ENCODE measurements at places on chromosomes 2 and 18.

DNA sequence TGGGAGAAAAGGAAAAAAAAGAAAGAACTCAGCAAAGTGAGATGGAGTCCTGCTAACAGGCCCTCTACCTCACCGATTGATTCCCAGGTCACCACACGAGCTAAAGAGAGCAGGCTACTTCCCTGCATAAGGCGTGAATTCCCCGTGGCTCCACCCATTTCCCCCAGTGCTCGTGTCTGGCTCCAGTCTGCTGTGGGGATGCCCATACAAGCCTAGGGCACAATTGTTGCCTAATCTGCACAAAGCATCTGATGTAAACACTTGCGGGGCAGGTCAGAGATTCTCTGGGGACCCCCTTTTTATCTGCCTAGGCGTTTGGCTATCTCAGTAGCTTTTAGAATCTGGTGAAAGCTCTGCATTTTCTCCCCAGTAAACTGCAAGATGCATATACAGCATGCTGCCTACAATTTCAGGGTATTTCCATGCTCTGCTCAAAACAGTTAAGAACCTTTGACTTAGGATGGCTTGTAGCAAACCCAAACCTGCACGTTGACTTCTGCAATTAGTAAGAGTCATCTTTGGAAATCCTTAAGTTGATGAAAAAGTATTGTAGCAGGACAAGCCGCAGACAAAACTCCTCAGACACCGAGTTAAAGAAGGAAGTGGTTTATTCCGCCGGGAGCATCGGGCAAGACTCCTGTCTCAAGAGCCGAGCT, 34.8 kb downstream of the MYO3B start:
- no peak for DNase-seq

- DNase-seq: no peak
Observed at GRCh38 chr18:75958683-75959082, 531.2 kb upstream of the SMIM21 start.

DNA sequence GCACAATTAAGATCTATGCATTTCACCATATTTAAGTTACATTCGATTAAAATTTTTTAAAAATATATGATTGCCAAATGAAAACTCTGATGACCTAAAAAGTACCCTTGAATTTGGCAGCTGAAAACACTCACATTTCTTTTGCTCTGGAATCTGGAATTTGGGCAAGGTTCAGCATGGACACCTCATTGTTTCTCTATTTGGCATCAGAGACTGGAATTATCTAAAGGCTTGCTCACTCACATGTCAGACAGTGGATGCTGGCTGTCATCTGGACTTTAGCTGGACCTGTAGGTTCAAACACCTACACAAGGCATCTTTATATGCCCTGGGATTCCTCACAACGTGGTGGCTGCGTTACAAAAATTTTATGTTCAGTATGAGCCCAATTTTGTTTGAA, 16.1 kb downstream of the MBOAT2 start:
- peak; percentile 61 for DNase-seq

DNA sequence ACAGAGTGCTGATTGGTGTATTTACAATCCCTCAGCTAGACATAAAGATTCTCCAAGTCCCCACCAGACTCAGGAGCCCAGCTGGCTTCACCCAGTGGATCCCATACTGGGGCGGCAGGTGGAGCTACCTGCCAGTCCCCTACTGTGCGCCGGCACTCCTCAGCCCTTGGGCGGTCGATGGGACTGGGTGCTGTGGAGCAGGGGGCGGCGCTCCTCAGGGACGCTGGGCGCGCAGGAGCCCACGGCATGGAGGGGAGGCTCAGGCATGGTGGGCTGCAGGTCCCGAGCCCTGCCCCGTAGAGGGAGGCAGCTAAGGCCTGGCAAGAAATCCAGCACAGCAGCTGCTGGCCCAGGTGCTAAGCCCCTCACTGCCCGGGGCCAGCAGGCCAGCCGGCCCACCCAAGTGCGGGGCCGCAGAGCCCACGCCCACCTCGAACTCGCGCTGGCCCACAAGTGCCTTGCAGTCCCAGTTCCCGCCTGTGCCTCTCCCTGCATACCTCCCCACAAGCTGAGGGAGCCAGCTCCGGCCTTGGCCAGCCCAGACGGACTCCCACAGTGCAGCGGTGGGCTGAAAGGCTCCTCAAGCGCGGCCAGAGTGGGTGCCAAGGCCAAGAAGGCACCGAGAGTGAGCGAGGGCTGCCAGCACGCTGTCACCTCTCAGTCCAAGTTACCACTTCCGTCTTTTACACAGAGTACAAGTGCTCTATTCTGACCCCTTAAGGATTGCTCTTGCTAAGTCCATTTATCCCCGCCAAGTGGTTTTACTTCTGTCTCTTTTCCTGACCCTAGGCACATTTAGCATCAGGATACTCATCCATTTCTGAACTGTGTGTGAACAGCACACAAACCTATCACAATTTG, 1.7 kb upstream of the RPE start:
- no peak for DNase-seq

GRCh38 chr18:32732165-32732564, 40.7 kb downstream of the KLHL14 start:
- DNase-seq: no peak

DNA sequence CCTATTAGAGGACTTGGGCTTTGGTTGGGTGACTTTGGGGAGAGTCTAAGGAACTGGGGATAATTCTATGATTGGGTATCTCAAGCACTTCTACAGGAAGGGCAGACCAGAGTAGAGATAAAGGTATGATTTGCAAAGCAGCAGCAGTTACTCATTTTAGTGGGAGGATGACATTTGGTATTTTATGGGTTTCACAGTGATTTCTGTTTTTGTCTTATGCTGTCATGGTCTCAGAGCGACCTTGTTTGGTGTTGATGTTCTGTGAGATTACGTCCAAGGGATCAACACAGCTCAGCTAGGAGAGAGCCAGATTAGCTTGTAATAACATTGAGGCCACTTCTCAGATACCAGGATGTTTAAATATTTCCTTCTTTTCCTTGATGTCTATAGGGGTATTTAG, 18.2 kb downstream of the TTR start:
- no peak for DNase-seq

GRCh38 chr2:27294928-27295327, 12.7 kb downstream of the TRIM54 start:
- no peak for DNase-seq

- no peak for DNase-seq
Observed at GRCh38 chr2:38494394-38494793, 108.3 kb downstream of the HNRNPLL start.

- DNase-seq: peak; percentile 51
Observed at GRCh38 chr2:149826471-149827125, 239.0 kb upstream of the MMADHC start.

DNA sequence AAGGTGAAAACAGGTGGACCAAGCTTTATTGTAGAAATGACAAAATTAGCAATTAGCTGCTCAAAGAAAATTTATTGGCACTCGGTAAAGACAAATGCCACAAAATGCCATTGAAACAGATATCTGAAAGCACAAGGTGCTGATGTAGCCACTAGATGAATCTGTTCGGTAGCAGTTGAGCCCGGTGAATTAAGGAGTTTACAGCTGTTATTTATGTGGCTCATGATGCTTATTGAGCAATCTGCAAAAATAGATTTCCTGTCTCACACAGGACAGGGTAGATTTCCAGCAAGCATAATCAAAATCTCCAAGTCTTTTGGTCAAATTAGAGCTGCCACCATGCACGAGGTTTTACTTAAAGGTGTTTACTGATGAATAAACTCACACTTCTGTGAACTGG, 182.2 kb downstream of the PPP1R1C start:
- DNase-seq: no peak

DNA sequence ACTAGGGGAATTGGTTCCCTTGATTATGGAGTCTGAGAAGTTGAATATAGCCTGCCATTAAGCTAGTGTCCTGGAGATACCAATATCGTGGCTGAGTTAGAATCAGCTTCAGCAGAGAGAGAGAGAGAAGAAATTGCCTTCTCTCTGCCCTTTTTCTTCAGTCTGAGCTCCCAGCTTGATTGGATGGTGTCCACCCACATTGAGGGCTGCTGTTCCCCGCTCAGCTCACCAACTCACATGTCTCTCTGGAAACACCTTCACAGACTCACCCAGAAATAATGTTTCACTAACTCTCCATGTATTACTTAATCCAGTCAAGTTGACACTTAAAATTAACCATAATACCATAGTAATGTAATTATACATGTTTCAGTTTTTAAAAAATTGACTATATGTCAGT, 17.9 kb upstream of the TRIM43 start:
- no peak for DNase-seq

GRCh38 chr2:689877-690510, 12.8 kb upstream of the TMEM18 start:
- DNase-seq: no peak

DNA sequence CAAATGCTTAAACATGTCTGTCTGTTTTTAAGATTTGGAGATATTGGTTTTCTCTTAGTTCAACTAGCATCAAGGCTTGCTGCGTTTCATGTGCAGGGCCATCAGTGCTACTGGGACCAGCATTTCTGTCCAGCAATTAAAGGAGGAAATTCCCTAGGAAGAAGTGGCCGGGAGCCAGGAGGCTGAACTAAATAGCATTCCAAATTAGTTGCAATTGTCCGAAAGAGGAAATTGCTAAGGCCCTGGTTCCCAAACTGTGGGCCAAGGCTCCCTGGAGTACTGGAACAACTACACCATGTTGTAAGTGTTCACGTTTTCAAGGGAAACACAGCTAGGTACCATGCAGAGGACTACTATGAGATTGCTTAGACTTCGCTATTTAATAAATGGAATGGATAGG, 257.9 kb downstream of the PTPRM start:
- no peak for DNase-seq

GRCh38 chr2:36493306-36493705, 104.7 kb downstream of the FEZ2 start:
- no peak for DNase-seq

DNA sequence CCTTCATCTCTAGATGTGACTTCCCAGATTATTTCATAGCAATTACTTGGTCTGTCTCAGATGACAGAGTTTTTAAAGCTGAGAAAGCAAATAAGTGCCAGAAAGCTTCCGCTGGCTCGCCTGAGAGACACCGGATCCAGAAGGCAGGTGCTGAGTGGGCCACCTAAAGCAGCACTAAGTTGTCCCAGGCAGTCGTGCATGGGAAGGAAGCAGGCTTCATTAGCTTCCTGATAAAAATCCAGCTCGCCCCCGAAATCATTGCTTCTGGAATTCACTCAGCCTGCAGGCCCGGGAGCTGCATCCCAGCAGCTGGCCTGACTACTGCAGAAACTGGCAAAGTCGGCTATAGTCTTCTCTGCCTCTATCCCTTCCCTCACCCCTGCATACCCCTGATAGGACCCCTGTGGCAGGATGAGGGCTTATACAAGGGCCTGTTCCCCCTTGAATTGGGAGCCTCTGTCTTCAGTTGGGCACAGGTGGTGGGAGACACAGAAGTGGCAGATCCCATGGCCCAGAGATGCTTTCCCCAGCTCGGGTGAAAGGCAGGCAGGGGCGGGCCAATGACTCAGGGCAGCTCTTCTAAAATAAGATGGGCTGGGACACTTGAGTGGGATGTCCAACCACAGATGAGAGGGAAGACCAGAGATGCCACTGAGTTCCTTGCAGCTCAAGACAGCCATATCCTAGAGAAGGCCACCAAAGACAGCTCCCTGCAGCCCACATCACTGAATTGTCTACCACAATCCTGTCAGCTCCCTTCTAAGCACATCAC, 262.4 kb upstream of the PKDCC start:
- no peak for DNase-seq

GRCh38 chr2:239722760-239723470, 302.2 kb downstream of the NDUFA10 start:
- DNase-seq: no peak

DNA sequence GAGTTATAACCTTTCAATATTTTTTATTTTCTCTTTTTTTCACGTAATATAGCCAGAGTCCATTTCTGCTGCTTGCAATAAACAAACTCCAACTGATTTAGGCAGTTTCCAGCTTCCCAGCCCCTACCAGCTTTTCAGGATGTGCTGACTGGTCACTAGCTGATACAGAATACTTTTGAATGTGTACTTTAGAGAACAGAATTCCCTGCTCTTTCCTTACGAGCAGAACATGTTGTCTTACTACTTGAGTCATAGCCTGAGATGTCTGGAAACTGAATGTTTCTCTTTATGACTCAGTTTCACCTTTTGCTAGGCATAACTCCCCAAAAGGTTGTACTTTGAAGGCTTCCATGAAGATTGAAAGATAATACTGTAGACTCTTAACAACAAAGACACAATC, 44.5 kb upstream of the KCNE4 start:
- DNase-seq: peak; percentile 52

GRCh38 chr2:27771548-27772335, at the start of gene MRPL33:
Gene MRPL33, plus strand, starts transcription at chr2:27771719. Its CDS starts 59 bp downstream, at chr2:27771778.
- peak; percentile 89 for DNase-seq

- DNase-seq: peak; percentile 3
Observed at GRCh38 chr18:23618862-23619387, 32.6 kb upstream of the NPC1 start.

DNA sequence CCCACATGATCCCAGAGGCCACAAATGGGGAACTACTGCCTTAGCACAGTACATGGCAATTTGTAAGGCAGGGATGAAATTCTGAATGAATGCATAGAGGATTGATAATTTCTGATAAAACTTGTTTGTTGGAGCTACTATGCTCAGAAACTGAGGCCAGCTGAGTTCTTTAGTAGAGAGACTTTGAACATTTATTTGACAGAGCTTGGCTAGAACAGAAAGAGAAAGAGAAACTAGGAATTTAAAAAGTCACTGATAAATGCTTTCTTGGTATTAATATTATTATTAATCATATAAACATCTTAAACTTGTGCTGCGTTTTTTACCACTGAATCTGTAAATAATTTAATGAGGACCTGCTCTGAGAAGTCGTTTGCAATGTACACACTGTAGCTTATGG, 923.7 kb upstream of the CNTNAP5 start:
- no peak for DNase-seq

DNA sequence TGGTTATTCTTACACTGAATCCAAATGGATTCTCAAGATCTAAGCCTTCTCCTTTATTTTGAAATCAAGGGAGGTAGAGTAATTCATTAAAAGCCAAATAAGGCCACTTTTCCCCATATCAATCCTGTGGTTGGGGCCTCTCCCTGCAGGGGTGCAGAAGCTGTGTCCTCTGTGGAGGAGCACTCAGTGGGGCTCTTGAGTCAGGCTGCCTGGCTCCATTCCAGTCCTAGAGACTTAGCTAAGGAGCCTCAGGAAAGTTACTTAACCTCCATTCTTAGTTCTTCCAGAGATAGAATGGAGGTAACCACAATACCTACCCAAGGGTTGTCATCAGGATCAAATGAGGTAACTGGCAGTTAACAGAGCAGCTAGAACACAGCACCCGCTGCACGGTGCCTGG, 564.3 kb downstream of the CMPK2 start:
- DNase-seq: no peak

GRCh38 chr18:39966275-39966674, 1988.8 kb upstream of the PIK3C3 start:
- no peak for DNase-seq

GRCh38 chr2:208363485-208363884, 43.1 kb upstream of the PTH2R start:
- DNase-seq: peak; percentile 91

- no peak for DNase-seq
Observed at GRCh38 chr2:196591004-196591403, 48.5 kb upstream of the CCDC150 start.

Measured in fibroblast of skin of right quadriceps (primary cell).